ENCODE measurements at places on chromosomes 6 and 20. TPM values are rescaled to one million over a fixed set of nuclear protein-coding genes. Genes with fewer than 3 reads are reported as not detected.
A peak's percentile ranks its signal among the peaks of the same experiment; 100 is the strongest.

GRCh38 chr6:26044140-26045064 is 42.8 kb upstream of the HFE start:
- no peaks in the 10 kb centered on the region for H3K27me3 ChIP-seq
- no peak for DNase-seq
- peaks cover 19% of the 10 kb centered on the region for H3K4me1 ChIP-seq
- peak overlapping the region; percentile 62 for H3K4me3 ChIP-seq
- H3K36me3 ChIP-seq: no peaks in the 10 kb centered on the region

DNA sequence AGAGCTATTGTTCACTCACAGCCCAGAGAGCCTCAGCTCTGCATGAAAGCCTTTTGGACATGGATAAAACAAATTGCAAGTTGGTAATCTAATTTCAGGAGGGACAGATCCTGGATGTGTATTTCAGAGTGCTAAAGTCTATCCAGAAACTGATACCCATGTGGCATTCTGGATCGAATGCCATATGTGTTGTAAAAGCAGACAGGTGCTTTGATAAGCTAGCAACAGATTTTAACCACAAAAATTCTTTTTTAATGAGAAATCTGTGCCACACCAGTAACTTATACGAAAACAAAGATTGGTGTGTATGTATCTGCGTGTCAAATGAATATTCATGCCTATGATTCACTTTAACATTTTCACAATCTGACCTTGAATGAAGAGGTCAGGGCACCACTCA is 936.6 kb upstream of the MAP3K7 start:
- H3K27me3 ChIP-seq: no peaks in the 10 kb centered on the region
- DNase-seq: no peak
- no peak overlapping the region for H3K4me3 ChIP-seq
- H3K4me1 ChIP-seq: no peaks in the 10 kb centered on the region

DNA sequence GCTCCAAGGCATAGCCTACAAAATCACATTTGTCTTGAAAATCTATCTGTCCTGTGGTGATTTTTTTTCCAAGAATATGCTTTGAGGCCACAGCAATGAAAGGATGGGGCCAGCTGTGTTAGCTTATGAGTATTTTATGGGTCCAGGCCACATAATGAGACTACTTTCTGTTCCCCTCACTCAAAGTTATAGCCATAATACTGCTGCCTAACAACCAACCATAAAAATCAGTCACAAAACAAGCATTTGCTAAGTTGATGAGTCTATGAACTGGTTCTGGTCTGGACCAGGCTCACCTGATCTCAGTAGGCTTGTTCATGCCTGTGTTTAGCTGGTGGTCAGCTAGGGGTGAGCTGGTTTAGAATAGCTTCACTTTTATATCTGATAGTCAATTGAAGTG is 192.5 kb upstream of the PLCB4 start:
- no peak overlapping the region for H3K4me3 ChIP-seq
- H3K4me1 ChIP-seq: peaks cover 13% of the 10 kb centered on the region
- H3K27me3 ChIP-seq: no peaks in the 10 kb centered on the region
- H3K27ac ChIP-seq: no peak overlapping the region
- DNase-seq: no peak
- H3K36me3 ChIP-seq: no peaks in the 10 kb centered on the region

DNA sequence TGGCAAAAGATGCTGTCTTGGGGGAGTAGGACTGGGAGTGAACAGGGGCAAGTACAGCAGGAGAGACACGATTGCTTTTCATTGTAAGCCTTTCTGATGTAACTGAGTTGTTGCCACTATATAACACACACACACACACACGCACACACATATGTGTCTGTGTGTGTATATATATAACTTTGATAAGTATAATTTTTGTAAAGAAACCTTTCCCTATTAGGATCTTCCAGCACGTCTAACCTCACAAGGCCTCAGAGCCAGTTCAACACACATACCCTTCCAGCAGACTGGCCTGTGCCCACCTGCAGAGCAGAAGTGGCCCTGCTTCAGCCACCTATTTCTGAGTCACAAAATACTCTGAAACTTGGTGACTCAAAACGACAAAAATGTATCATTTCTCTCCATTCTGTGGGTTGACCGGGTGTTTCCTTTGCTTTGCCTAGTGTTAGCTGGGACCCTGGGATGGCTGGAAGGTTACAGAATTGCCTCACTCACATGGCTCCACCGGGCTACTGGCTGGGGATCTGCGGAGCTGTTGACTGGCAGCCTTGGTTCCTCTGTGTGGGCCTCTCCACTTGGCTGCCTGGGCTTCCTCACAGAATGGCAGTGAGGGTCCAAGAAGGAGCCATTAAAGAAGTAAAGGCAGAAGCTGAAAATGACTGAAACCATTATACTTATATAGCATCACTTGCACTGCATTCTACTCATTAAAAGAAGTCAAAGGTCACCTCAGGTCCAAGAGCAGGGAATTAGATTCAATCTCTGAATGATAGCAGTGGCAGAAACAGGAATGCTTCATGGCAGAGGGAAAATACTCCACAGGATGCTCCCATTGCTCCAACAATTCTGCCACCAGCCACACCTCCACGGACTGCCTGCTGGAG is 126.4 kb downstream of the BANF2 start:
- no peaks in the 10 kb centered on the region for H3K36me3 ChIP-seq
- DNase-seq: no peak
- no peak overlapping the region for H3K27ac ChIP-seq
- no peaks in the 10 kb centered on the region for H3K27me3 ChIP-seq
- no peak overlapping the region for H3K4me3 ChIP-seq

- H3K27ac ChIP-seq: no peak overlapping the region
- H3K27me3 ChIP-seq: peaks cover 4% of the 10 kb centered on the region
- no peak overlapping the region for H3K4me3 ChIP-seq
Observed at GRCh38 chr6:18308070-18308735, 43.9 kb upstream of the DEK start.

The ECT2L gene
- not detected for total RNA-seq

DNA sequence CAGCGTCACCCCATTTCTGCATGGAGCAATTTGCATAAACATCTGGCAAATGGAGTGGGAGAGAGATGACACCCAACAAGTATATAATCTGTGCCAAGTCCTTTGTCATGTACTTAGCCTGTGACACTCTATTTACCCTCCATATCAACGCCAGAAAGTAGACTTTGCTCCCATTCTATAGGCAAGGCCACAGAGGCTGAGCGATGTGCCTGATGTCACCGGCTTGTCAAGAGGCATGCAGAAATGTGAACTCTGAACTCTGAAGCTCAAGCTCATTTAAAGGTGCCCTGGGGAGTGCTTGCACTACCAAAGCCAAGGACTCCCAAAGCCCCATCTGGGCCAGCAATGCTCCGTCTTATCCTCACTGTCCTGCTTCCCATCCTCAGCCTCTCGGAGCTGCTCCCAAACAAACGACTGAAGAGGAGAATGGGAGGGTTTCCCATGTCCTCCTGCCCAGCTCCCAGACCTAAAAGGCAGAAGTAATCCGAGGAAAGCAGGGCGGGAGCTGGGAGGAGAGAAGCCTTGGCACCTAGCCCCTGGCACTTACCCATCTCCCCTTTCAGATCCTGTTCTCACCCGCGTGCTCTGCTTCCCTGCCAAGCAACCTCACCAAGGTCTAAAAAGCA is 9.2 kb downstream of the CPNE5 start:
- no peaks in the 10 kb centered on the region for H3K36me3 ChIP-seq
- no peaks in the 10 kb centered on the region for H3K27me3 ChIP-seq
- H3K4me1 ChIP-seq: peaks cover 49% of the 10 kb centered on the region
- no peak overlapping the region for H3K4me3 ChIP-seq
- no peak overlapping the region for H3K27ac ChIP-seq

The IFNGR1 gene
- 31.2 TPM for total RNA-seq

The DDX43 gene
- total RNA-seq: 0.95 TPM

The GPLD1 gene
- not detected for total RNA-seq

- H3K36me3 ChIP-seq: no peaks in the 10 kb centered on the region
- H3K4me3 ChIP-seq: no peak overlapping the region
- no peak for DNase-seq
- no peak overlapping the region for H3K27ac ChIP-seq
Observed at GRCh38 chr6:117423754-117424153, 2.0 kb downstream of the ROS1 start.
